ENCODE measurements at places on chromosomes 3 and 15.

GRCh38 chr3:173747427-173747826, 349.9 kb downstream of the NLGN1 start:
- peak; percentile 57 for DNase-seq

GRCh38 chr3:23275061-23275460, 71.9 kb downstream of the UBE2E2 start:
- no peak for DNase-seq

GRCh38 chr3:197135212-197135611, 105.6 kb upstream of the MELTF start:
- DNase-seq, result no peak

- DNase-seq, result no peak
These were observed 222.4 kb downstream of the RYR3 start for GRCh38 chr15:33533197-33533596.

GRCh38 chr3:31748933-31749295, 216.2 kb downstream of the STT3B start:
- no peak for DNase-seq

DNA sequence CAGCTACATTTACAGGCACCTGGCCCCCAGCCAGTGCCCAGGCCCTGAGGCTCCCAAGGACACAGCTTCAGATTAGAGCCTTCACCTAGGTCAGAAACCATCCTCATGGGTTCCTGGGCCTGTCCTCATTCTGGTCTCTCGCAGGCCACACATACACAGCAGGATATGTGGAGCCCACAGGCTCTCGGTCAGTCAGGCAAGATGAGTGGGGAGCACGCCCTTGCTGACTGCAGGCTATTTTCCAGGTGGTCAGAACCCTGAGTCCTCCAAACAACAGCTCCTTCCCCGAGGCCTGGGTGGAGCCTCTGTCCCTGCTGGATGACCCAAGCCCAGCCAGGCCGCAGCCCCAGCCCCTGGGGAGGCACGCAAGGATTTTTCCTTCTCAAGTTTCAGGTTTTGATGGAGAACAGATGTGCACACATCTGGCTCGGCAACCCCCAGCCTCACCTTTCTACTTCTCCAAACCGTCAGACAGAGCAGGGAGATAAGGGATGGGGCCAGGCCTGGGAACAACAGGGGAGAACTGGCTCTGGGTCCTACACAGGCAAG, 1.6 kb downstream of the STRA6 start:
- no peak for DNase-seq

DNA sequence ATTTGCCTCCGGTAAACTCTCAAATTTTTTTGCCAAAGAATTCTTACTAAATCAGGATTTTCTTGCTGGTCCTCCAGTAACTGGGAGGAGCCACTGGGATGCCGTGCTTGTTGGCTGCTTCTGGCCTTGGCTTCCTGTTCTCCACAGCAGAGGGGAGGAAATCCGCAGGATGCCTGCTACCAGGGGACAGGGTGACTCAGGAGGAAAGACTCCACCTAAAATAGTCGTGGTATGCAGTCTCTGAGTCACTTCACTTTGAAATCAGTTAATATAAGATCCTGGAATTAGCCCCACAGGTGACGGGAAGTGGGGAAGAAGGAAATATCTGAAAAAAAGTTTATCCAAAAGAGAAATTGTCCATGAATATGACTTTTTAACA, 6.5 kb upstream of the TM4SF18 start:
- DNase-seq, result peak; percentile 99

DNA sequence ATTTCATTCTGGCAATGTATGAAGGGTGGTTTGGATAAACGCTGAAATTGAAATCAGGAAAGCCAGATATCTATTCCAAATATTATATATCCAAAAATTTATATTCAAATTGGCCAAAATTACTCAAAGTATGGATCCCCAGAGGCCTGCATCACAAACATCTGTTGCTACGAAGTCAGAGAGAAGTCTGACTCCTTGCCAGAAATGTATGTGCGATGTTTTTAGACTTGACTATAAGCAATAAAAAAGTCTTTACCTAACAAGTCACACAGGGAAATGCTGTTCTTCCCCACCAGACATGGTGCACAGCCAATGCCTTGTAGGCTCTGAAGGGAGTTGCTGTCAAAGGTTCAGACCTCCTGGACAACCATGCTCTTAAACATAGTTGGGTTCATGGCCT, 533.1 kb downstream of the OTOL1 start:
- DNase-seq, result no peak

GRCh38 chr3:54954521-54954920, 26.7 kb upstream of the LRTM1 start:
- peak; percentile 51 for DNase-seq

- DNase-seq, result peak; percentile 82
These were observed 11.7 kb downstream of the GNB5 start for GRCh38 chr15:52179278-52180195.

GRCh38 chr15:89129123-89129815, 41.0 kb downstream of the ABHD2 start:
- peak; percentile 34 for DNase-seq

DNA sequence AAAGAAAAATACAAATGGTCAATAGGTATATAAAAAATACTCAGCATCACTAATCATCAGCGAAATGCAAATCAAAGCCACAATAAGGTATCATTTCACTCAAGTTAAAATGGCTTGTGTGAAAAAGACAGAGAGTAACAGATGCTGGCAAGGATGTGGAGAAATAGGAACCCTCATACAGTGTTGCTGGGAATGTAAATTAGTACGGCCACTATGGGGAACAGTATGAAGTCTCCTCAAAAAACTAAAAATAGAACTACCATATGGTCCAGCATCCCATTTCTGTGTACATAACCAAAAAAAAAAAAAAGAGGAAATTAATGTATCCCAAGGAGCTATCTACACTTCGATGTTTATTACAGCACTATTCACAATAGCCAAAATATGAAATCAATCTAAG, 98.1 kb upstream of the TGFBR2 start:
- DNase-seq, result no peak

DNA sequence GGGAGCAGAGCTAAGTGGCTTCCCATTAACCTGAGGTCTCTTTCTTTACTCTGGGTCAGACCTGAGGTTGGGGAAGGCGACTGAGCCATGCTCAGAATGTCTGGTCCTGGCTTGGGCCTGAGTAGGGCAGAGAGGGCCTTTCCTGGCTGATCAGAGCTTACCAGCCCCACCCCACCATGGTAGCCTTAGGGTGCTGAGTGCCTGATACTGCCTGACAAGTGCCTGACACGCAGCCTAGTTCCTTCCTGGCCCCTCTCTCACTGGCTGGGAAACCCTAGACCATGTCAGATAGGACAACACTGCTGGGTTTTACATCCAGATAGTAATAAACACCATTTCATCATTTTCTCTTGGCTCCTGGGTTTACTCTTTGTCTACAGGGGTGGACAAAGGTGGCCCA, 25.8 kb upstream of the DOCK3 start:
- DNase-seq, result no peak

DNA sequence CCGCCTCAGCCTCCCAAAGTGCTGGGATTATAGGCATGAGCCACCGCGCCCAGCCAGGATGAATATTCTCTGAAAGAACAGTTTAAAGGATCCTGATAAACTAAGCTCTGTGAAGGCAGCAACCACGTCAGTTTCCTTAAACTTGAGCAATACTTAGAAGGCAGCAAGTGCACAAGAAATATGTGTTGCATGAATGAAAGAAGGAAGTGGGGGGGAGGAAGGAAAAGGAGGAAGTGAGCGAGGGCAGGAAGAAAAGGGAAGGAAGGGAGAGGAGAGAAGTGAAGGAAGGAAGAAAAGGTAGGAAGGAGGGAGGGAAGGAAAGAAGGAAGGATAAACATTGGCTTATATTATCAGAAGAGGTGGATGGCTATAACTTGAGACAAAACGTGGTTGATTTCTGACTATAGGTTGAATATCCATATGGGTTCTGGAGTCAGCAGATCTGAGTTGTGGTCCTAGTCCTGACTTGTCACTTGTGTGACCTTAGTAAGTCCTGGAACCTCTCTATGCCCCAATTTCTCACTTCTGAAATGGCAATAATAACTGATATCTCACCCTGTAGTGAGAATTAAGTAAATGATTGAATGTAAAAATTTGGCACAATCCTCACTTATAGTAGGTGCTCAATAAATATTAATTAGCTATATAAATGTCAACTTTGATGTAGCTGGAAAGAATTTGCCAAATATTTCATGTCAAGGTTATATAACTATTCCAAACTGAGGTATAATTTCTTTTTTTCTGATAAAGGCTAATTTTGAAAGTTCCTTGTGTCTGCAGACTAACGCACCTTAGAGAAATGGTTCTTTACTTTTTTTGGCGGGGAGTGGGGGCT, 12.0 kb upstream of the SEMA4B start:
- no peak for DNase-seq

DNA sequence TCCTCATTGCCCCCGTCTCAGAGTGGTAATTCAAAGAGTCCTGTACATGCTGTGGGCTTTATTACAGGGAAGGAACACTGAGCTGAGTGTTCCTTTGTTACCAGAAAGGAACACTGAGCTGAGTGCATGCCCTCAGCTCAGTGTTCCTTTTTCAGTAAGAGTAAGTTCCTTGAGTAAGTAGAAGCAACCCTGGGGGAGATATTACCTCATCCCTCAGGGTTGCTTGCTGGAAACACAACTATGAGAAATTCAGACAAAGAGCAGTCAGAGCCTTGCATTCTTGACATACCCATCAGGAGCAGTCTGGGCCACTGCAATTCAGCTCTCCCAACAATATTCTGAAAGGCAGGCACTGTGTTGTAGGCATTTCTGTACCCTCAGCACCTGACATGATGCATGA, 17.0 kb downstream of the CHRM5 start:
- DNase-seq, result peak; percentile 82

- DNase-seq, result no peak
These were observed 116.9 kb downstream of the NFKBIZ start for GRCh38 chr3:101966226-101966625.

- no peak for DNase-seq
These were observed 2.7 kb downstream of the FAN1 start for GRCh38 chr15:30906366-30906765.

DNA sequence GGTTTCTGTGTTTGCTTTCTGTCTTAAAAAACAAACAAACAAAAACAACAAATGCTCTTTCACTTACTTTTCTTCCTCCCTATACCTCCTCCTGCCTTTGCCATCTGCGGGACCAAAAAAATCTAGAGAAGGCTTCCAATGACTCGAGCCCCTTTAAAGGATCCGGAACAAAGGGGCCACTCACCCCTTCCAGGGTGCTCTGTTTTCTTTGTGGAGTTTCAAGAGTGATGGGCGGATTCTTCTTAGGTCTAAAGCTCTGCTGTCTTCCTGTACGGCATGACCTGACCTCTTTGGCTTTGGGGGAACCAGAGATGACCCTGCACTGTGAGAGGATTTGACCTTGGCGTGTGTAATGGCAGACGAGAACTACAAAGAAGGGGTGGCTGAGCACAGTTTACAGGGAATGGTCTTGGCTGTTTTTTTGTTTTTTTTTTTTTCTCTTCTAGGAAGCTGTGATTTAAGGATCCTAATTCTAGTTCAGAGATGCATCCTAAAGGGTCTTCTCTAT, 2.2 kb upstream of the MUC20 start:
- no peak for DNase-seq

GRCh38 chr3:184545769-184546168, 15.8 kb upstream of the EPHB3 start:
- no peak for DNase-seq

DNA sequence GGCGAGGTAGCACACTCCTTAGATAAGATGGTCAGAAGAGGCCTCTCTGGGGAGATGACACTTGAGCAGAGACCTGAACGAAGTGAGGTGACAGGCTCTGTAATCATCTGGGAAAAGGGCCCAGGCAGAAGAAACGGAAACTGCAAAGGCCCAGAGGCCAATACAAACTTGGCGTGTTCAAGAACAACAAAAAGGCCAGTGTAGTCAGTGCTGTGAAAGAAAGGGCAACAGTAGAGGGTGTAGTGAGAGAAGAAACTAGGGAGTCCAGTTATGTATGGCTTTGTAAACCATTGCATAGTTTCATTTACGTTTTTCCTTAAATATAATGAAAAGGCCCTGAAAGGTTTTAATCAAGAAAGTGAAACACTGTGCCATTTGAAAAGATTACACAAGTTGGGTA, 31.8 kb downstream of the PLD1 start:
- no peak for DNase-seq

DNA sequence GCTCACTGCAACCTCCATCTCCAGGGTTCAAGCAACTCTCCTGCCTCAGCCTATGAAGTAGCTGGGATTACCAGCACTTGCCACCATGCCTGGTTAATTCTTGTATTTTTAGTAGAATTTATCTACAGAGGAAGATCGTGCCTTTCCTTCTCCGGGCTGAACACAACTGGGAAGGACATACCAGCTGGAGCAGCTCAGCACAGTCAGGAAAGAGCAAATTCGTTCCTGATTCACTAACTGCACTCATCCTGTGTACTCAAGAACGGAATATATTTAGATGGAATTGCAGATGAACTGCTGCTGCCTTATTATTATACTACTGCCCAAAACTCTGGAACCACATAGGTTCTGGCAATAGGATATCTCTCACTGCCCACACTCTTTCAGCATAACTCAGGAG, 27.1 kb upstream of the P4HTM start:
- DNase-seq, result no peak

- no peak for DNase-seq
These were observed 5.3 kb upstream of the NRROS start for GRCh38 chr3:196634224-196634623.

GRCh38 chr3:119918992-119919933, 137.4 kb downstream of the NR1I2 start:
- no peak for DNase-seq

GRCh38 chr3:50672656-50673055, 2.1 kb upstream of the DOCK3 start:
- DNase-seq, result no peak

DNA sequence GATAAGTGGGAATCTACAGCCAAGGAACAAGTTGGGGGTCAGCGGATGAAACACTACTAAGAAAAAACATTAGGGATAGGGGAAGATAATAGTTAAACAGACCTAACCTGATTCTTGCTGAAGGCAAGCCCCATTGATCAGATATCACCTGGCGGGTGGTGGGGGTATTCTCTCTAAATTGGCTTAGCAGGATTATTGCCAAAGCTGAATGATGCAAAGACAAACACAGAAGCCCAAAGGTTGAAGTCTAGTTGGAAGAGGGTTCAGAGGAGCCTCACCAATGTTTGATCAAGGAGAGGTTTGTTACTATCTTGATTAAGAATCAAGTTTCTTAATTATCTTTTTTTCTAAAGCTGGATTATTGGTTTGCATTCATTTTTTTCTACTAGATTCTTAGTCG, 371.9 kb upstream of the CNTN4 start:
- no peak for DNase-seq

GRCh38 chr3:10363935-10364334, 43.0 kb upstream of the SEC13 start:
- no peak for DNase-seq

DNA sequence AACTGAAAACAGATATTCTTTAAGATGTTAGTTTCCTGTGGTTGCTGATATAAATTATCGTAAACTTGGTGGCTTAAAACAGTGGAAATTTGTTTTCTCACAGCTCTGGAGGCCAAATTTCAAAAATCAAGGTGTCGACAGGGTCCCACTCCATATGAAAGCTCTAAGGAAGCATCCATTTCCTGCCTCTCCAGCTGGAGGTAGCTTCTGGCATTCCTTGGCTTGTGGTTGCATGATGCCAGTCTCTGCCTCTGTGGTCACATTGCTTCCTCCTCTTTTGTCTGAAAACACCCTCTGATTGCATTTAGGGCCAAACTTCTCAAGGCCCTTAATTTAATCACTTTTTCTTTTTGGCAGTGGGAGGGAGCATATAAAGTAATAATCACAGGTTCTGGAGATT, 96.8 kb downstream of the PPM1L start:
- no peak for DNase-seq

GRCh38 chr3:129606636-129607390, at the start of gene PLXND1:
TSS of gene PLXND1 (minus strand) at chr3:129606676. CDS start at chr3:129606639, 37 bp downstream.
- DNase-seq, result peak; percentile 67

- no peak for DNase-seq
These were observed 107.1 kb upstream of the LINGO1 start for GRCh38 chr15:77739591-77740378.
